ENCODE measurements at places on chromosomes 11 and 22.

- DNase-seq: no peak
Observed at GRCh38 chr11:27319072-27319471, 43.9 kb downstream of the CCDC34 start.

- no peak for DNase-seq
Observed at GRCh38 chr11:130548491-130548833, 100.0 kb downstream of the ADAMTS15 start.

DNA sequence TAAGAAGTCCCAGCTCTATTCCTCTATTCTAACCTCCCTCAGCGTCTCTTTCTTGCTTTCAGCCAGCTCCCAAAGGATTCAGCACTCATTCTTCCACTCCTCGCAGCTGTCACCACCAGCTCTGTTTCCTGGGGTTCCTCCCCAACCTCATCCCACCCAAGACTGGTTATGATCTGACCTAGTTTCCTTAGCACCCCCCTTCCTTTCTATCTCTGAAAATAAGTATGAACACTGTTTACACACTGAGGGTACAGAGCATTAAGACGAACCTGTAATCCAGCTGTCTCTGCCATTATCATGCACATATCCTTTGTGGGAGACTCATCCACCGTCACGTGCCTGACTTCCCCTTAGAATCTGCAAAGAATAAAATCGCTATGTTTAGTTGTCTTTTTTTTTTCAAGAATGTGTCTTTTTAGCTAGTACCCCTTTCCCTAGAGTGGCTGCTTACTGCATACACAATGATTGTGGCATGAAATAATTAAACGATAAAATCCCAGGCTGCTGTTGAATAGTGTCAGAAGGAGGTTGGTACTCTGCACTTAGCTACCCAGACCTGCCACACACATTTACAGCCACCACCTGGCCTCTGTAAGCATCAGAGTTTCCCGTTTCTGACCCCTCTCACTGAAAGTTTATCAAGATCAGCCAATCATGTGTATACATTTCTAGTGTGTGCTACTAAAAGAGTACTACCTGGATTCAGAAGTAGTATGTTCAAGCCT is 26.9 kb upstream of the CSTF3 start:
- DNase-seq: no peak

- no peak for DNase-seq
Observed at GRCh38 chr11:10395166-10395897, 59.7 kb upstream of the AMPD3 start.

- peak; percentile 93 for DNase-seq
Observed at GRCh38 chr22:38506118-38506962, at the start of gene DDX17. DDX17 (minus strand) TSS chr22:38506311.

DNA sequence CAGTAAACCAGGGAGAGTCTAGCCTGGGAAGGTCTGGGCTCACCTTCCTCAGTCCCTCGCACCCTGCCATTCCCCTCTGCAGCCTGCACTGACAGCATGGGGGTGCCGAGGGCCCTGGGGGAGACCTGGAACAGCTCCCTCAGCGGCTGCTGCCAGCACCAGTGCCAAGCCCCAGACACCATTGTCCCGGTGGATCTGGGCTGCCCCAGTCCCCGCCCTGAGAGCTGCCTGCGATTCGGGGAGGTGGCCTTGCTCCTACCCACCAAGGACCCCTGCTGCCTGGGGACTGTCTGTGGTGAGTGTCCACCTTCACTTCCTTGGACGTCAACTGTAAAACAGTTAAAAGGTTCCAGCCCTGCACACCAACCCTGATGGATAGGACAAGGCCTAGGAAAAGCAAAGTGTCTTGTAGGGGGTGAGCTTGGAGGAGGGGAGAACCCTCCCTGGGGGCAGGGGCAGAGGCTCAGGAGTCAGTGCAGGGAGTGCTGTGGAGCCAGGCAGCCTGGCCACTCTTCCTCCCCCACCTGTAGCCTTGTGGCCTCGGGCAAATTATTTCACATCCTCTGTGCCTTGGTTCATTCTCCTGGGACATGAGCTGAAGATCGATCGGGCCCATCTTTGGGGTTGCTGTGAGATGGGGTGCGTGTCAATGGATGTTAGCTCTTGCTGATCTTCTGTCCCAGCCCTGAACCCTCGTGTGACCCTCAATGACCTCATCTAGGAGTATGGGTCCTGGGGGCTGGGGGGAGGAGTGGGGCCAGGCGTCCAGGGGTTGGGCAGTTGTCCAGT is 85.2 kb upstream of the MYOD1 start:
- no peak for DNase-seq

DNA sequence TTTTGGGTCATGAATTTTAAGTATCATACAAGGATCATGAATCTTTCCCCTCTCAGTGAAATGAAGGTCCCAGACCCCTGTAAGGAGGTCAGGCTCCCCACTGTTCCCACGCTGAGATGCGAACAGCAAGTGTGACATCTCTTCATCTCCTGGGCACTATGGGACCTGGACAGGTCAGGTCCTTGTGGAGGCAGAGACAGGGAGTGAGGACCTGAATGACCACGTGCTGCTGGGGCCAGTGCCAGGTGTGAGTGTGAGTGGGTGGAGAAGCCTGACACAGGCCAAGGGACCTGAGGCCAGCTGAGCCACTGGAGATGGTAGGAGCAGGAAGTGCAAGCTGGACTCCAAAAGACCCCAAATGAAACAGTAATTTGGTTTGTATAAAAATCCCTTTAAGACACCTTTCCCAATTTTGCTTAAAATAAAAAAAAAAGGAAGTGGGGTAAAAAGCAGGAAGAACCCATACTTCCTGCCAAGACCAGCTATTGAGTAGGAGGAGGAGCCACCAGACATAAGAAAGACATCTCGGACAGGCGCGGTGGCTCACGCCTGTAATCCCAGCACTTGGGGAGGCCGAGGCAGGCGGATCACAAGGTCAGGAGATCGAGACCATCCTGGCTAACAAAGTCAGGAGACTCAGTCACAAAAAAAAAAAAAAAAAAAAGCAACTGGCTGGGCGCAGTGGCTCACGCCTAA is 35.4 kb upstream of the SERPIND1 start:
- DNase-seq: no peak

DNA sequence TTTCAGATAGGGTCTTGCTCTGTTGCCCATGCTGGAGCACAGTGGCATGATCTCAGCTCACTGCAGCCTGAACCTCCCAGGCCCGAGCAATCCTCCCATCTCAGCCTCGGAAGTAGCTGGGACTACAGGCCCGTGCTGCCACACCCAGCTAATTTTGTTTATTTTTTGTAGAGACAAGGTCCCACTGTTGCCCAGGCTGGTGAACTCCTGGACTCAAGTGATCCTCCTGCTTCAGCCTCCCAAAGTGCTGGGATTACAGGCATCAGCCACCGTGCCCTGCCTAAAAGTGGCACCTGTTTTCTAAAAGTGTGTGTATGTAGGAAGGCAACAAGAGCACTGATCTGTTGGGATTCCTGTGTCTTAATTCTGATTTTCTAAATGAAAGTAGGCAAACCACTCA is 20.2 kb downstream of the PACS1 start:
- no peak for DNase-seq

- DNase-seq: no peak
Observed at GRCh38 chr22:30301995-30302809, 12.9 kb upstream of the CASTOR1 start.

DNA sequence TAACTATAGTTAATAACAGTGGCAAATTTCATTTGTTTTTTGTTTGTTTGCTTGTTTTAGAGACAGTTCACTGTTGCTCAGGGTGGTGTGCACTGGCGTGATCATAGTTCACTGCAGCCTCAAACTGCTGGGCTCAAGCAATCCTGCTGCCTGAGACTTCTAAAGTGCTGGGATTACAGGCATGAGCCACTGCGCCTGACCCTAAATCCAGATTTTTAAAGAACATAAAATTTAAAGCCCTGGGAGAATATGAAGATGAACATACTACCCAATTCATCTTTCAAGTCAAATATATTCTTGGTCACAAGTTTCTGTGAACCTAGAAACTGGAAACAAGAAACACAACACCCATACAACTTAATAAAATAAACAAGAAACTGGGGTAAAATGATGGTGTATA is 28.1 kb downstream of the RRAS2 start:
- no peak for DNase-seq

DNA sequence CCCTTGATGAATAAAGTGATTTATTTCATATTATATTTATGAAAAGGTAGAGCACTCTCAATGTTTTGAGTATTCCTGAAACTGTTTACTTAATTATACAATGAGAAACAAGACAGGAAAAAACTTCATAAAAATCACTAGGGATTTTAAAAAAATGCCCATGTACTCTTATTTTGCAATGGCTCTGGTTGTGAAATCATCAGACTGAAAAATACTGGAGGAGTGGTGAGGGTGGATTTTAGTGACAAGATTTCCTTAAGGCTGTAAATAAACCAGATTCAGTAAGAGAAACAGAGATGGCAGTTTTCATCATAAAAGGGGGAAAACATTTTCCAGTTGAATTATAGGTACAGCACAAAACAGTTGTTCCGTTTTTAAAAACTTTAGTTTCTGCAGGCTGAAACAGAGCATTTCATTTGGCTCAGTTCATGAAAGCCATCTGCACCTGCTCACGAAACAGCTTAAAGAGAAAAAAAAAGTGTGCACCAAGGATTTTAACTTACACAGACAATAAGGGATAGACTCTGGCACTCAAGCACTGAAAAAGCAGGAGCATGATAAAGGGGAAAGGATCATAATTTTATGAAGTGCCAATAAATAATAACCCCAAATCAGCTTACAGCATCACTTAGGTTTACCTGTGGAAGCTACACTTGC is 100.7 kb downstream of the MAML2 start:
- no peak for DNase-seq

DNA sequence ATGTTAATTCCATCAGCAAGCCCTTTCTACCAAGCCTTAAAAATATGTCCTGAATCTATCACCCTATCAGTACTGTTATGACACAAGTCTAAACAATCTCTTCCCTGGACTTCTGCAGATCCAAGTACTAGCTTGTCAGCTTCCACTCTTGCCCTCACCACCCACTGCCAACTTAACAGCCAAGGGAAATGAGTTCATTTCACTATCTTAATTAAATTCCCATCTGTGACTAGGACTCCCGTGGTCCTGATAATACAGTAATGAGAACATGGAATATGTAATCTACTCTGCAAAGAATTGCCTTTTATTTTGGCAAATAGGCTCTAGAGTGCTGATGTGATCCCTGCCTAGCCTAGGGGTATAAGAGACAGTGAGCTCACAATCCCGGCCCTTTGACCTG is 10.1 kb downstream of the UBQLN3 start:
- DNase-seq: no peak

DNA sequence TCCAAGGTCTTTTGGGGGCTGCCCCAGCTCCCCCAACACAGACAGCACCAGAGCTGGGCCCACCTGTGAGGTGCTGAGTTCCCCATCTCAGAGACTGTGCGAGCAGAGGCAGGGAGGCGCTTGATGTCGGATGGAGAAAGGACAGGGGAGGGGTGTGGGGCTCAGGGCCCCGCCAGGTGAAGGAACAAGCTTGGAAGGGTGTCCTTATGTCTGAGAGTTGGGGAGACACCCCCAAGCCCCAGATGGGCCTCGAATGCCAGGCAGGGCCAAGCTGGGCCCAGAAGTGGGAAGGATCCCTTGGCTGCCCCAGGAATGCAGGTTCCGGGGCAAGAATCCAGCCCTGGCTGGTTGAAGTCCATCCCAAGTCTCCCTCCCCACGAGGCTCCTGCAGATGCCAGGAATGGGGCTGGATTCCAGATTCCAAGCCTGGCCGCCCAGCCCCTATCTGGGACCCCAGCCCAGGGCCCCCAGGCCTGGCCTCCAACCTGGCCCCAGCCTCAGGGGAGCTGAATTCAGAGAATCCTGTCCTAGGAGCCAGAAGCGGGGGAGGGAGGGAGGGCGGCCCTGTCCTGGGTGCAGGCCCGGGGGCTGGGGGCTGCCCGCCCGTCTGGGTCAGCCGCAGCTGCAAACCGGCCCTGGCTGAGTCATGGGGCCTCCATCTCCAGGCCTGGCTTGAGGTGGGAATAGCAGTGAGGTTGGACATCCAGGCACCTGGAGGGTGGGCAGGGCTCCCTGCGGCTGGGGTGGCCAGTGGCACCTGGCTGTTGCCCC is 50.9 kb downstream of the CDKN1C start:
- no peak for DNase-seq

DNA sequence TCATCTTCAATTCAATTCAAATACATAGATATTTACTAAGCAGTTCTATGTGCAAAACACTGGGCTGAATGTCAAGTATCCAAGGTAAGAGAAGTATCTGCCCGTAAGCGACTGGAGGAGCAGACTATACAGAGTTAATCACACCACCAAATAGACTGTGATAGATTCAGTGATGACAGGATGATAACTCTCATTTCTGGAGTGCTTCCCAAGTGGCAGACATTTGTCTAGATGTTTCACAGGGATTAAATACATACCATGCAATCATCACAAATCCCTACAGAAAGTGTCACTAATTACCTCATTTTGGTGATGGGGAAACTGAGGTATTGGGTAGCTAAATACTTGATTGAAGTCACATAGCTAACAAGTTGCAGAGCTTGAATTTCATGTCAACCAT is 508.7 kb upstream of the TENM4 start:
- no peak for DNase-seq

GRCh38 chr22:21802056-21802455 is 65.4 kb downstream of the MAPK1 start:
- no peak for DNase-seq

- no peak for DNase-seq
Observed at GRCh38 chr11:114816791-114817190, 138.5 kb downstream of the NXPE2 start.

DNA sequence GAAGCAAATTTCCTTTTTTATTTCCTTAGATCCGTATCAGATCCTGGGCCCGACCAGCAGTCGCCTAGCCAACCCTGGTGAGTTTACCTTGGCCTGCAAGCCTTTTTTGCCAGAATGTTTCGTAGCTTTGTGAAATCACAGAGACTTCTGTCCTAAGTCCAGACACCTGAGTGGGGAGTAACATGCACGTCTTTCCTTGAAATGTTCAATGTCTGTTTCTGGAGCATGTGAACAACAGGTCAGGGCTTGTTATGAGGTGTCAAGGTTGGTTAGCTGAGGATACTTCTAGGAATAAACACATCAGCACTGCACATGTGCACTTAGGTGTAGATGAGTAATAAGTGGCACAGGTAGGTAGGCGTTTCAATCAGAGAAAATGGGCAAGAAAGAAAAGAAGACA is 58.0 kb downstream of the KCNJ1 start:
- DNase-seq: no peak

DNA sequence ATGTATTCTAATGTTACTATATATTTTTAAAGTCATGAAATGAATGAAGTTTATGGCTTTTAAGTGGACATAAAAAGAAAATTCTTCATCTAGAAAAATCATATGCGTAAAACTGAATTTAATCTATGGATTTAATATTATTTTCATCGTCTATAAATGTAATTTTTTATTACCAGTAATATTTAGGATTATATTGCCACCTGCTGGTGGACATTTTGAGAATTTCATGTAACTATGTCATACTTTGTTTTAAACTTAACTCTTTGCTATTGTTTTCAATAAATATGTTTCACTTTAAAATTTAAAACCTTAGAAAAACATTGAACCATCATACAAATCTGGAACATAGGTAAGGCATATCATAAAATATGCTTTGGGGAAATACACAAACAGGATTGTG is 66.5 kb upstream of the CEP126 start:
- no peak for DNase-seq

DNA sequence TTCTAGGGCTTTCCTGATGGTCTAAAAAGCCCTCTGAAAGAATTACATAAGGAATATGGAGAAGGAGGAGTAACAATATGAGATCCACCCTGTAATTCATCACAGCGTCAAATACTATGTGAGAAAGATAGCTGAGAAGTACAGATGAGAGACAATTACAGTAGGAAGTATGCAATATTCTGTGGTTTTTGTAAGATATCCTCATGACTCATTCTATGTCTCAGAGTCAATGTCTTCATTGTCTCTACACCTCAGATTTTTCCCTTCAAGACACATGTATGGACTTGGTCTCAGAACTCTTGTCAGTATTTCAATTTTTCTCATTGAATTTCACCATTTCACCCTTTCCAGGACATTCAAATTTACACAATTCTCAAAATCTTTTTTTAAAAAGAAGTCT is 343.3 kb upstream of the CTSC start:
- DNase-seq: no peak
